GM23338 (cell line): ENCODE measurements at places on chromosomes 2 and 18. TPM values are rescaled to one million over a fixed set of nuclear protein-coding genes. Genes with fewer than 3 reads are reported as not detected.

NLRC4 gene
- polyA plus RNA-seq = 0.38 and 0.50 TPM in 2 replicates

DNA sequence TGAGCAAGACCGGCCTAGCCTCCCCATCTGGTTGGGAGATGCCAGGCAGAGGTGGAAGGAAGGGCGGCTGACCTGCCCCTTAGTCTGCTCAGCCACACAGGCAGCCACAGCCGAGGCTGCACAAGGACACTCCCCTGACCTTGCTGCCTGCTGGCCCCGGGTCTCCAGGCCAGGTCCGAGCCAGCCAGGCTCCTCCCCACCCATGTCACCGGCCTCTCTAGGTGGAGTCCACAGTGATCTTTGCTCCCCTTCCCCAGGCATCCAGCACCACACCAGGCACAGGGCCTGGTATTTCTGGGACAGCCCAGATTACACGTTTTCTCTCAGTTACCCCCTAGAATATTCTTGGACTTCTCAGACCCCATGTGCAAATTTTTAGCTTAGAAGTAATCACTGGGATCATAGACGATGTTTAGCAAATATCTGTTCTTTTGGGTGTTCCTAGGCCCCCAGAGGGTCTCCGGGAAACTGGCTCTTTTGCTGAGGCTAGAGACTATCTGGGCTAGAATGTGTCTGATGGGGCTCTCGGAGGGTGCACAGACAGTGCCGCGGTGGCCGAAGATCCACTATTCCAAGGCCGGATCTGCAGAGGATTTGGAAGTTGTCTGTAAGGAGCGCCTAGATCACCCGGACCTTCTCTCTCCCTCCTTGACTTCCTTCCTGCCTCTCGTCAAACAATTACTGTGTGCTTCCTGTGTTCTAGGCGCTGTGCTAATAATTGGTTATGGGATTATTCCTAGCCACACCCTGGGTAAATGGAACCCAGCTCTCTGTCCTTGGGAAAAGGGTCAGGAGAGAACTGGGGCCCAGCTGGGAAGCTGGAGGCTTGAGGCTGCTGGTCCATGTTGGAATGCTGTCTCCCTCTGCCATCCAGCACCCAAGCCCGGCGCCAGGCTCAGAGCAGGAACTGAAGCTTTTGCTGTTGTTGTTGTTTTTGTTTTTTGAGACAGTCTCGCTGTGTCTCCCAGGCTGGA lies 46.9 kb downstream of the ODC1 start:
- H3K27me3 ChIP-seq = no peaks in the 10 kb centered on the region
- no peaks in the 10 kb centered on the region for H3K36me3 ChIP-seq
- DNase-seq = no peak
- no peak overlapping the region for H3K4me3 ChIP-seq

- no peaks in the 10 kb centered on the region for H3K27me3 ChIP-seq
- H3K27ac ChIP-seq = no peak overlapping the region
- H3K36me3 ChIP-seq = peaks cover 10% of the 10 kb centered on the region; the same call in 1 of the 2 replicates
- no peaks in the 10 kb centered on the region for H3K4me1 ChIP-seq
Measured at GRCh38 chr2:44342854-44343253, 18.4 kb downstream of the PREPL start.

GRCh38 chr18:394987-395362 lies 105.5 kb downstream of the COLEC12 start:
- H3K27me3 ChIP-seq = no peaks in the 10 kb centered on the region
- H3K27ac ChIP-seq = no peak overlapping the region
- H3K36me3 ChIP-seq = no peaks in the 10 kb centered on the region
- H3K4me3 ChIP-seq = no peak overlapping the region

DNA sequence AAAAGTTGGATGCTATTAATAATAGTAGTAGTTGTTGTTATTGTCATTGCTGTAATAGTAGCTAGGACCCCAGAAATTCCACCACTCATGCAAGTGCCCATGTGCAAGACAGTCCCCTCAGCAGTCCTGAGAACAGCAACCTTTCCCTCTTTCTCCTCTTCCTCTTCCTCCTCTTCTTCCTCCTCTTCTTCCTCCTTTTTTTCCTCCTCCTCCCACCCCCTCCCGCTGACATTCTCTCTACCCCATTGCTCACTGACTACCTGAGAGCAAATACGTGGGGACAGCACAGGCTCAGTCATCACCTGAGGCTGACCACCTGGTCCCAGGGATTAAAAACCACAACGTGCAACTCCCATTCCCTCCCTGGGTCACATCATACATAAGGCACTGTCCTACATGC lies 41.8 kb downstream of the SMAD7 start:
- H3K4me1 ChIP-seq = no peaks in the 10 kb centered on the region
- no peak for DNase-seq
- no peaks in the 10 kb centered on the region for H3K36me3 ChIP-seq
- H3K4me3 ChIP-seq = no peak overlapping the region
- no peaks in the 10 kb centered on the region for H3K27me3 ChIP-seq

GRCh38 chr2:190069936-190070696 lies 7.6 kb upstream of the MSTN start:
- H3K36me3 ChIP-seq = no peaks in the 10 kb centered on the region
- H3K4me1 ChIP-seq = no peaks in the 10 kb centered on the region

EIF2AK3 gene
- polyA plus RNA-seq = 4.3 and 5.9 TPM in 2 replicates

- peak overlapping the region; percentile 82 for H3K27ac ChIP-seq
- no peaks in the 10 kb centered on the region for H3K36me3 ChIP-seq
- no peak overlapping the region for H3K4me3 ChIP-seq
Measured at GRCh38 chr2:174967086-174967485, 38.1 kb downstream of the CHN1 start.

DNA sequence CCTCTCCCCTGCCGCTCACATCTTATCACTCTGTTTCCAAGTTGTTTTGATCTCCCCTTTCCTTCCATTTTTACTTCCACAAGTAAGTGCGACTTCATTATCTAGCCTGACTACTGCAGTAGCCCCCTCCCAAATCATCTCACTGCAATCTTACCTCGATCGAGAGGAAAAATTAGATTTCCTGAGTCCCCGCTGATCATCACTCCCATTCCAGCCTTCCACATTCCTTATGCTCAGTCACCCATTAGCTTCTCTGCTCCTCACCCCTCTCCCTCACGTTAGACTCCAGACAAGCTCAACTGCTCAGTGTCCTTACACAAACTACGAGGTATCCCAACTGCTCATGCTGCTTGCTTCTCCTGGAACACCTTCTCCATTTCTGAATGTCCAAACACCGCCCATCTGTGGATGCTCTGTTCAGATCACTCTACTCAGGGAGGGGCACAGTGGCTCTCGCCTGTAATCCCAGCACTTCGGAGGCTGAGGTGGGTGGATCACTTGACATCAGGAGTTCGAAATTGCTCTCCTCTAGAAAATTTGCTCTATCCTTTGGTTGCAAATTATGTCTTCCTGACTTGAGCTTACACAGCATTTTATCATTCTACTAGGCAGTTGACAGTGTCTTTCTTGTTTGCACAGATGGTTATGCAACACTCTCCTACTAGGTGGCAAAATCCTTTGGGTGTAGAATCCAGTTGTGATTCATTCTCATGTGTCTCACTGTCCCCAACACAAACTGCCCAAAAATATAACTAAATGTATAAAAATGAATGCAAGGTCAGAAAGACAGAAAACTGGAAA lies 96.5 kb downstream of the INO80D start:
- no peak overlapping the region for H3K4me3 ChIP-seq
- no peaks in the 10 kb centered on the region for H3K36me3 ChIP-seq
- H3K27ac ChIP-seq = peak overlapping the region; percentile 42; the same call in 1 of the 2 replicates
- no peak for DNase-seq
- no peaks in the 10 kb centered on the region for H3K27me3 ChIP-seq

SERPINB13 gene
- polyA plus RNA-seq = not detected in 2 replicates

- H3K4me1 ChIP-seq = peaks cover 44% of the 10 kb centered on the region
- no peak overlapping the region for H3K4me3 ChIP-seq
- 0 out of 2 replicates have a peak, but pooled peaks cover 4% of the 10 kb centered on the region for H3K27me3 ChIP-seq
Measured at GRCh38 chr18:48548921-48549320, 10.1 kb downstream of the CTIF start.

GRCh38 chr2:186348200-186348599 lies 137.9 kb upstream of the ZC3H15 start:
- no peaks in the 10 kb centered on the region for H3K36me3 ChIP-seq
- H3K27ac ChIP-seq = no peak overlapping the region
- H3K27me3 ChIP-seq = no peaks in the 10 kb centered on the region
- DNase-seq = no peak
- no peak overlapping the region for H3K4me3 ChIP-seq

DNA sequence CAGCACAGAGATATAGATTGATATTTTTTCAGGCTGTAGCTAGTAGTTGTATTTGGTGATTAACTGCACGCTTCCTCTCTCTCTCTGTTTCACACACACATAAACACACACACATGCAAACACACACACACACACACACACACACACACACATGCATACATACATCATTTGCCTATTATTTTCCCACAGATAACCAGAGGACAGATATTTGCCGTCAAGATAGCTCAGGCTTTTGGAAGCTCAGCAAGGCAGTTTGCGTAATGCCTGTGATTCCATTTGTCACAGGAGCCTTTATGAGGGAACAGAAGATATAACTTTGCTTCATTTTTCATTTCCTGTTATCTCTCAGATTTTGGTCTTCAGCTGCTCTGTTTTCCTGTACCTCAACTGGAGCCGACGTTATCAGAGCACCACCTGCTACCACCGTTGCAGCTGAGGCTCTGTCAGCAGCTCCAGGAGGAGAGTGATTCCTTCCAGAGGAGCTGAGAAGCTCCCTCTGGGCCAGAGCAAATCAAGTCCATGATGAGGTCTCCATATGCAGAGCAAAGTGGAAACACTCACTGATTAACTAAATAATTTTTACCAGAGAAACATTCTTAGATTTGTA lies 341.9 kb upstream of the PIK3C3 start:
- H3K36me3 ChIP-seq = no peaks in the 10 kb centered on the region
- no peaks in the 10 kb centered on the region for H3K27me3 ChIP-seq
- no peaks in the 10 kb centered on the region for H3K4me1 ChIP-seq
- DNase-seq = no peak
- H3K27ac ChIP-seq = no peak overlapping the region
- no peak overlapping the region for H3K4me3 ChIP-seq

- no peak overlapping the region for H3K4me3 ChIP-seq
- peak overlapping the region; percentile 86 for H3K27ac ChIP-seq
- no peaks in the 10 kb centered on the region for H3K27me3 ChIP-seq
- H3K4me1 ChIP-seq = peaks cover 49% of the 10 kb centered on the region
- DNase-seq = peak; percentile 59
Measured at GRCh38 chr2:234631646-234632514, 135.0 kb upstream of the ARL4C start.

DNA sequence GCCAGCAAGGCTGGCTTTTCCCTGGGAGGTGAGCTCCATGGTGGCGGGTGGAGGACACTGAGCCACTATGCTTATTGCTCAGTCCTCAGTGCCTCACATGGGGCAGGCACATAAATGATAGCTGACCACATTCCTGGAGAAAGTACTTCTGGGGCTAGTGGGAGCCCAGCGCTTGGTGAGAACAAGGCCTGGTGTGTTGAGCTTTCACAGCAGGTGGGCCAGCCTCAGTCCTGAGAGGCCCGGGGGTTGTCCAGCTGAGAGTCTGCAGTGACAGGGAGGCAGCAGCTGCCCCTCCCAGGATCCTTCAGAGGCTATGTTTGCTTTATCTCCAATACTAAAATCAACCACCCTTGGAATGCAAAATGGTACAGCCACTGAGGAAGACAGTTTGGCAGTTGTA lies 217.7 kb downstream of the ZBTB7C start:
- H3K27me3 ChIP-seq = no peaks in the 10 kb centered on the region
- H3K4me3 ChIP-seq = no peak overlapping the region
- H3K27ac ChIP-seq = no peak overlapping the region

GRCh38 chr2:95314964-95315611 lies 17.9 kb downstream of the KCNIP3 start:
- no peaks in the 10 kb centered on the region for H3K36me3 ChIP-seq
- no peak overlapping the region for H3K4me3 ChIP-seq
- H3K27me3 ChIP-seq = no peaks in the 10 kb centered on the region
- no peak overlapping the region for H3K27ac ChIP-seq

GEN1 gene
- polyA plus RNA-seq = 9.8 and 14.2 TPM in 2 replicates

GALR1 gene
- polyA plus RNA-seq = 0.19 and 0.32 TPM in 2 replicates

- peaks cover 3% of the 10 kb centered on the region; the same call in 1 of the 2 replicates for H3K4me1 ChIP-seq
- no peaks in the 10 kb centered on the region for H3K36me3 ChIP-seq
- H3K4me3 ChIP-seq = no peak overlapping the region
- no peak for DNase-seq
- H3K27me3 ChIP-seq = no peaks in the 10 kb centered on the region
Measured at GRCh38 chr2:6654279-6654678, 211.4 kb downstream of the CMPK2 start.

GRCh38 chr18:24341361-24341760 lies 56.3 kb downstream of the OSBPL1A start:
- no peak overlapping the region for H3K4me3 ChIP-seq
- H3K27me3 ChIP-seq = no peaks in the 10 kb centered on the region
- H3K36me3 ChIP-seq = no peaks in the 10 kb centered on the region
- H3K4me1 ChIP-seq = no peaks in the 10 kb centered on the region
- DNase-seq = no peak
- no peak overlapping the region for H3K27ac ChIP-seq

DNA sequence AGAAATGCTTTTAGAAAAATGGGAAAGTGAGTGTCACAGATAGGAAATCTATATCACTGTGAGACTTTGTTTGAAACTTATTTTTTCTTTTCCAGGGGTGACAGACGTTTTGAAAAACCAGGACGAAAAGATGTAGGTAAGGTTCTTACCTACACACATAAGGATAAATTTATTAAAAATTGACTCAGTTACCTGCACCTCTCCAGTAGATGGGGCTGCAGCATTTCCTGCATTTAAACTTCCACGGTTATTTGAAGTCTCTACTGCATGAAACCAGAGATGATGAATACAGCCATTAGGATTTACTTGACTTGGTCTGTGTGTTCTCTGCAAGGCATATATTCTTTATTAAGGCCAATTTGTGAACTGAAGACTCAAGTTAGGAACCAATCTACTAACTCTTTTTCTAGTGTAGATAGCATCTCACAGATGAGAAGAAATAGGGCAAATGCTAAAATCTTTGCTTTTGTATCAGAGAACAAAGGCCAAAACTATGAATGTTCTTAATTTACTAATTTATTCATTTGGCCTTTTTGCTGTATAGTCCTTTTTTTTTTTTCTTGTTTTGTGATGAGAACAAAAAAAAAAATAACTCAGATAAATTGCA lies 15.0 kb downstream of the KCNJ13 start:
- no peaks in the 10 kb centered on the region for H3K27me3 ChIP-seq
- peaks cover 12% of the 10 kb centered on the region for H3K36me3 ChIP-seq
- H3K4me3 ChIP-seq = no peak overlapping the region
- peak; percentile 46 for DNase-seq
- H3K4me1 ChIP-seq = no peaks in the 10 kb centered on the region

- H3K27ac ChIP-seq = no peak overlapping the region
- no peaks in the 10 kb centered on the region for H3K36me3 ChIP-seq
- H3K4me3 ChIP-seq = no peak overlapping the region
- no peaks in the 10 kb centered on the region for H3K4me1 ChIP-seq
- DNase-seq = no peak
Measured at GRCh38 chr18:34901299-34901698, 139.9 kb upstream of the MAPRE2 start.

DNA sequence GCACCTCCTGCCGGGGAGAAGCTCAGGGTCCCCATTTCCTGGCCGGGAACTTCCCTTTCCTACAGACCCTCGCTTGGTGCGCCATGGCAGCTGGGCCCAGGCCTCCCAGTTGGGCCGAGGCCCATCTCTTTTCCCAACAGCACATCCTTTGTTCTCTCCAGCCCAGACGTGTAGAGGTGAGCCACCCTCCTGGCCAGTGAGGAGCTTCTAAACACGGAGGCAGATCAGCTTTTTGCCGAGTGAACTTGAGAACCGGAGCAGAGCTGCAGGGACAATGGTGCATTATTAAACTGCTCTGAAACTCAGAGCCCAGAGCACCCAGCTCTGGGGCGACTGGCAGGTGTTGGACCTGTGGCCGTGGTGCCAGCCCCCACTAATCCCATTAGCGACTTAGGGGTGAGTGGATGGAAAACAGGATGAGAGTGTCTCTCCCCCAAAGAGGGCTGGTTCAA lies 25.4 kb downstream of the SH3BP4 start:
- H3K4me1 ChIP-seq = peaks cover 32% of the 10 kb centered on the region
- no peak overlapping the region for H3K4me3 ChIP-seq
- H3K27ac ChIP-seq = no peak overlapping the region
- 0 out of 2 replicates have a peak, but pooled peaks cover 3% of the 10 kb centered on the region for H3K36me3 ChIP-seq
- no peaks in the 10 kb centered on the region for H3K27me3 ChIP-seq

NEU4 gene
- 0.12 and 0.29 TPM in 2 replicates for polyA plus RNA-seq

SLC8A1 gene
- 2.3 and 2.5 TPM in 2 replicates for polyA plus RNA-seq

SNTG2 gene
- polyA plus RNA-seq = 21.6 and 27.5 TPM in 2 replicates
